BJ (cell line): ENCODE measurements at places on chromosomes 12 and 14.

GRCh38 chr12:54448344-54448743, 25.1 kb downstream of the GTSF1 start:
- no peak for DNase-seq

GRCh38 chr12:123118497-123118896, 32.4 kb downstream of the PITPNM2 start:
- no peak for DNase-seq

GRCh38 chr12:110846615-110847566, at the start of gene CCDC63:
CCDC63 (plus strand) TSS chr12:110846987; CDS start chr12:110852955, 5,968 bp downstream.
- DNase-seq, result no peak

GRCh38 chr12:70402597-70402996, 36.5 kb downstream of the KCNMB4 start:
- DNase-seq, result no peak

GRCh38 chr12:90253136-90253535, 544.5 kb upstream of the ATP2B1 start:
- no peak for DNase-seq
